ENCODE measurements at places on chromosomes 1 and 21.
A peak's percentile ranks its signal among the peaks of the same experiment; 100 is the strongest.

DNA sequence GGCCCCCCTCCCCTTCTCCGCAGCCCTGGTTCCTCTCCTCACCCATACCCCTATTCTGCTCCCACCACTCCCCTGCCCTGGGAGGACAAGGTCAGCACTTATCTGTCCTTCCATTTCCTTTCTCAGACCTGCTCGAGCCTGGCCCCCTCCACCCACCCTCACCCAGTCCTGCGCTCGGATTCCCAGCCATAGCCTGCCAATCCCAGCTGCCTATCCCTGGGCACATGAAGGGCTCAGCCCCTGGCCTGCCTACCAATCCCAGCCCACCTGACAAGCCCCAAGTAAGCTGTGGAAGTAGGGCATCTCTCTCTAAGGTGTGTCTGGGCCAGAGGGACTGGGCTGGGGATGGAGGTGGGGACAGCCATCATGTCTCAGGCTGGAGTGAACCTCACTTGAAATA, 5.4 kb downstream of the BLACAT1 start:
- no peak for DNase-seq

GRCh38 chr1:112058815-112059450, 69.5 kb upstream of the KCND3 start:
- peak; percentile 2 for DNase-seq

DNA sequence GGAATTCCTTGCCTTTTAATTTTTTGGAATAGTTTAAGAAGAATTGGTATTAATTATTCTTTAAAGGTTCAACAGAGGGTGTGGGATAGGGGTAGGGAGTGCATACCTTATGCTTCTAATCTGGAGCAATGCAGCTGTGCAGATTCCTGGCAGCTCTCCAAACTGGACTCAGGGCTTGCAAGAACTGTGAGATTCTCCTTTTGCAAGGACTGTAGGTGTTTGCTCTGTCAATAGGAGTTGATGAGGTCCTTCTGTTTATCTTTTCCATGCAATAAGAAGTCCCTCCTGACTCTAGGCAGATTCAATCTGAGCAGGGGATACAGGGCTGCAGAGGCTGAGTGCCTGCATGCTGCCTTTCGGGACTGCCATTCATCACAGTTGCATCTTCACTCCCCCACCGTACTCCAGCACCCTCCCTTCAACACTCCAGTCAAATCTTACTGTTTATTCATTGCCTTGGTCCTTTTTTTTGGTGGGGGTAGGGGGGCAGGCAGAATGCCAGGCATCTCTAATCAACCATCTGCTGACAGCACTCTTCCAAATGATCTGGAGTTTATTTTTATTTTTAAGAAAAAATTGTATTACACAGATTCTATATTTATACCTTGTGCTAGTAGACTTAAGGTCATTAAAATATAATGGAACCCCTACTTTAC, 122.3 kb downstream of the DISC1 start:
- DNase-seq = no peak

- no peak for DNase-seq
Measured at GRCh38 chr1:208161656-208162375, 82.4 kb downstream of the PLXNA2 start.

GRCh38 chr1:53343831-53344668, 16.2 kb upstream of the LRP8 start:
- DNase-seq = peak; percentile 46

GRCh38 chr1:212225416-212225815, 59.8 kb upstream of the PPP2R5A start:
- no peak for DNase-seq

DNA sequence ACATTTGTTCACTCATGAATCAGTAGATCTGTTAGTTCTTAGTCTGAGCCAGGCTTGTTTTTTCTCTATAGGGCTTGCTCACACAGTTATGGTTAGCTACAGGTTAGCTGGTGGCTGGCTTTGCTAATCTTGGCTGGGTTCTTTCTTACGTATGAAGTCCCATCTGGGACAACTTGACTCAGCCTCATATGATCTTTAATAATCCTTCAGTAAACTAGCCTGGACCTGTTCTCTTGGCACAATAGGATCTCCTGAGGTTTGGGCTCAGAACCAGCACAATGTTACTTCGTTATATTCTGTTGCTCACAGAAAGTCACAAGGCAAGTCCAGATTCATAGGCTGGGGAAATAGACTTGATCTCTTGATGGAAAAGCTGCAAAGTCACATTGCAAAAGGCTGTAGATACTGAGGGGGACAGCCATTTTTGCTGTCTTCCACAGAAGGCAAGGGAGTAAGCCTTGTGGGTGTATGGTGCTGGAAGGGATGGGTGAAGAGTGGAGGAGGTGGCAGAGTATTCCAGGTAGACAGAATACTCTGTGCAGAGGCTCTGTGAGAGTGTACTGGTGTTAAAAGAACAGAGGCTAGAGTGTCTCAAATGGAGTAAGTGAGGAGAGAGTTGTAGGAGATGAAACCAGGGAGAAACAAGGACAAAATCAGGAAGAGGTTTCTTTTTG, 24.4 kb downstream of the EFCAB7 start:
- DNase-seq = no peak

DNA sequence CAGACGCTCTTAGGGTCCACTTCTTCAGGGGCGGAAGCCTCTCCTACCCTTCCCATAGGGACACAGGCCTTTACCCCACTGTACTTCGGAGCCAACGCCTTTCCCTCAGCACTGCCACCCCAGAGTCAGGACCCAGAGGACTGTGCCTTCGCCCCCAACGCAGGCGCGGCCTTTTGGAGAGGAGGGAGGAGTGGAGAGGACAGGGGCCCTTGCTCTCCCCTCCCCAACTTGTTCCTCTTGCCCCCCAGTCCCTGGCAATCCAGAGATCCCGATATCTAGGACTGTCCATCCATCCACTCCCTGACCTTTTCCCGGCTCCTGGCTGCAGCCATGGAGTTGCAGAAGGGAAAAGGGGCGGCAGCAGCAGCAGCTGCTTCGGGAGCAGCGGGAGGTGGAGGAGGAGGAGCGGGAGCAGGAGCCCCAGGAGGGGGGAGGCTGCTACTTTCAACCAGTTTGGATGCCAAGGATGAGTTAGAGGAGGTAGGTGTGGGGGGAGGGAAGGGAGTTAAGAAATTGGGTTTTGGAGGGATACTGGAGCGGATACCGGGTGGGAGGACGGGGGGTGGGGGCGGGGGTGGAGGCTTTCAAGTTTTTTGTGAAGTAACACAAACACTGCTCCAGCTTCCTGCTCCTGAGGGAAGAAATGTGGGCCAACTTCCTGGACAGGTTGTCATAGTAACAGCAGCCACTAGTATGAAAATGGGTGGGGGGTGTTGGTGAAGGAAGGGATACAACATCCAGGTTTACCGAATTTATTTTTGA, 636 bp downstream of the INTS3 start:
- peak; percentile 61 for DNase-seq

GRCh38 chr1:33436557-33437285, 5.8 kb upstream of the PHC2 start:
- DNase-seq = no peak

DNA sequence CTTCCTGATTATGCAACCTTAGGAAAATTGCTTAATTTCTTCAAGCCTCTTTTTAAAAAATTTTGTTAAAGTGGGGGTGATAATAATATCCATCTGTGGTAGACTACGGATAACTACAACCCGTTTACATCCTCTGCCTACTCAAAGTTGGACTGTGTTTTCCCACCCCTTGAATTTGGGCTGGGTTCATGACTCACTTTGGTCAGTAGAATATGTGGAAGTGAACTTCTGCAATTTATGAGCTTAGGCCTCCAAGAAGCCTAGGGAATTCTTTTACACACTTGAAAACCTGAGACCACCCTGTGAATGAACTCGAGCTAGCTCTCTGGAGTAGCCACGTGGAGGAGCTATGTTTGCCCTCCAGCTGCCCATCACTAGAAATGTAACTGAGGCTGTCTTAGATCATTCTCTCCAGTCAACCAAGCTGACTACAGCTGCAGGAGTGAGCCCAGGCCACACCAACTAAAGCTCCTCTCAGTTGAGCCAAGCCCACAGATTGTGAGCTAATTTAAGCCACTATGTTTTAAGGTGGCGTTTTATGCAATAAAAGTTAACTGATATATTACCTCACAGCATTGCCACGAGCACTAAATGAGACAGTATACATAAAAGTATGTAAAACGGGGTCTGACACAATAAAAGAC, 29.6 kb upstream of the CACHD1 start:
- DNase-seq = no peak

DNA sequence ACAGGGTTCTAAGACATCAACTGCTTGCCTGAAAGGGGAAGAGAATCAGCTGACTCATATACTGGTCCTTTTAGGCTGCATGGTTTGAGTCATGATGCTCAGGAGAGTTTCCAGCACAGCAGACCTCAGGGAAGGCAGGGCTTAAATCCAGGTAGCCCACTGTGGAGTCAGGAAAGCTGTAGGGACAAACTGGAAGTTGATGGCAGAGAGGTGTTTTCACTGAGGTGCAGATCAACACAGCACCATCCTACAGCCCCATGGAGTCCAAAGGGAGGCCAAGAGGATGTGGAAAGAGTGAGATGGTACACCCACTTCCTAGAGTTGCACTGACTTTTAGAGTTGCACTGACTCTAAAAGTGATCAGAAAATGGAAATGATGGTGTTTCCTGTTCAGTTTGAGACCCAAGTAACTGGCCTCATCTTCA, 252.4 kb upstream of the DUSP10 start:
- peak; percentile 65 for DNase-seq

GRCh38 chr1:75330624-75331023, 196.4 kb downstream of the LHX8 start:
- peak; percentile 38 for DNase-seq

DNA sequence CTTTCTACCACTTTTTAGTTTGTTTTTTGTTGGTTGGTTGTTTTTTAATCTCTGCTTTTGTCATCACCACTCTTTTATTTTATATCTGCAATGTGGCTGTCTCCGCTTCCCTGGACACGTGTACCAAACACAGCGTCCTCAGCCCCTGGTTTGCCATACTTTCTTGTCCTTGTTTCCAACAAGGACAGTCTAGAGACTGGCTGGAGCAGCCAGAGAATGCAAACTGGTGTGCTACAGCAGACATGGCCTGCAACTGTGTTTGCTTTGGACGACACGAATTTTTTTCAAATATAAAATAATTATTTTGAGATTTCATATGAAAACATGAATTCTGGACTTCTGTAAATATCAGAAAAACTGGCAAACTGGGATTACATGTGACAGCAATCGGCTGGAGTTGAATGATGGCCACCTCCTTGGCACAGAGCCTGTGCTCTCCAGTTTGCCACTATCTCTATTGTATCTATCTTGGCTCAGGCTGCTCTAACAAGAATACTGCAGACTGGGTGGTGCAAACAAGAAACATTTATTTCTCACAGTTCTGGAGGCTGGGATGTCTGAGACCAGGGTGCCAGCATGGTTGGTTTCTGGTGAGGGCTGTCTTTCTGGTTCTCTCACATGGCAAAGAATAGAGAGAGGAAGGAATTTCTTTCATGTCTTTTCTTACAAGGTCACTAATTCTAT, 34.6 kb upstream of the POU2F1 start:
- no peak for DNase-seq

- peak; percentile 63 for DNase-seq
Measured at GRCh38 chr21:15688809-15689208, 41.0 kb upstream of the USP25 start.

DNA sequence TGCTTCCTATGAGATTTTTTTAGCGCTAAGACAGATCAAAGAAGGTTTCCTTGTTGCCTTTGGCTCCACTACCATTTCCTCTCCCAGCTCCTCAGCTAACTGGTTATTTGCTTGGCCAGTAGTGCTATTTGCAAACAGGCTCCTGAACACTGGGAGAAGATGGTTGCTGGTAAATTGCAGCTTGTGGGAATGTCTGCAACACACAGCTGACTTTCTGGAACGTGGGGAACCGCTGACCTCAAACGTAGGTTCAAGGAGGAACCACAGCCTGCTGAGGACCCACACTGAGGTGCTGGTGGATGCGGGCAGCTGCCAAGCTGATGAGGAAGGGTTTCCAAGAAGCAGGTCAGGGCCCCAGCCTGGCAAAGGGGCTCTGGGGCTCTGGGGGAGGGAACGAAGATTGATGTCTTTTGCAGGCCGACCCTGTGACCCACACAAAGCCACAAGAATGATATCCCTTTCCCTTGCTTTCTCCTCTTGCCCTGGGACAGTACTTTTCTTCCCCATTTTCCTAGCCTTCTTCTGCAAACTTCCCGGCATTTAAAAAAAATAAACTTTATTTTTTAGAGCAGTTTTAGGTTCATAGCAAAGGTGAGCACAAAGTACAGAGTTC, 24.8 kb downstream of the GNG4 start:
- DNase-seq = no peak

GRCh38 chr1:110476028-110476765, 25.2 kb downstream of the PROK1 start:
- no peak for DNase-seq

GRCh38 chr1:31548534-31548906, 27.8 kb upstream of the TINAGL1 start:
- DNase-seq = no peak
